ENCODE measurements at places on chromosomes 4 and X. TPM values are rescaled to one million over a fixed set of nuclear protein-coding genes. Genes with fewer than 3 reads are reported as not detected.

Gene RBM46
- total RNA-seq: not detected

Gene ACOT9
- 43.6 TPM for total RNA-seq

Gene SPARCL1
- total RNA-seq: 627 TPM

Gene F8
- total RNA-seq: 41.2 TPM

Gene CHRNA9
- not detected for total RNA-seq

Gene PCYT1B
- total RNA-seq: 2.4 TPM

Gene SULT1E1
- not detected for total RNA-seq

Gene LANCL3
- 0.07 TPM for total RNA-seq

Gene ASB5
- 0.90 TPM for total RNA-seq

Gene NPNT
- 10.5 TPM for total RNA-seq

Gene SERPINA7
- not detected for total RNA-seq

Gene ENOPH1
- 15.0 TPM for total RNA-seq

Gene GAGE12J
- total RNA-seq: not detected

Gene TLR2
- 6.4 TPM for total RNA-seq

Gene FAM9B
- not detected for total RNA-seq

Gene AFF1
- total RNA-seq: 59.2 TPM

Gene CFAP99
- not detected for total RNA-seq

Gene SYNPO2
- 152 TPM for total RNA-seq

Gene GYG2
- 4.3 TPM for total RNA-seq

Gene HELT
- total RNA-seq: not detected

Gene MPP1
- total RNA-seq: 27.5 TPM

Gene NAP1L5
- 6.6 TPM for total RNA-seq

Gene TLR10
- 0.08 TPM for total RNA-seq

Gene ASB12
- total RNA-seq: not detected

Gene OTC
- not detected for total RNA-seq

Gene SLC10A4
- not detected for total RNA-seq

Gene FSTL5
- not detected for total RNA-seq

Gene AFM
- not detected for total RNA-seq

Gene ASMTL
- total RNA-seq: 31.9 TPM

Gene MGARP
- total RNA-seq: 7.1 TPM

Gene GC
- total RNA-seq: not detected

Gene RHOXF2B
- total RNA-seq: not detected

Gene RBM10
- total RNA-seq: 22.1 TPM

Gene LNX1
- 4.5 TPM for total RNA-seq

Gene ZNF711
- 3.7 TPM for total RNA-seq

Gene TLR3
- total RNA-seq: 3.5 TPM

Gene KLF3
- 22.6 TPM for total RNA-seq

Gene MAGEC3
- not detected for total RNA-seq
